ENCODE measurements at places on chromosomes 2 and 18. TPM values are rescaled to one million over a fixed set of nuclear protein-coding genes. Genes with fewer than 3 reads are reported as not detected.

SCN3A gene
- total RNA-seq = 2.4 TPM

TRIB2 gene
- 39.7 TPM for total RNA-seq

MSTN gene
- 0.48 TPM for total RNA-seq

HPCAL1 gene
- 21.4 TPM for total RNA-seq

TBR1 gene
- total RNA-seq = not detected

UGT1A9 gene
- total RNA-seq = not detected

MITD1 gene
- total RNA-seq = 20.2 TPM

ALLC gene
- total RNA-seq = not detected

ARL4C gene
- 12.5 TPM for total RNA-seq

GPR45 gene
- not detected for total RNA-seq

IKZF2 gene
- total RNA-seq = 17.1 TPM

SGPP2 gene
- total RNA-seq = 0.54 TPM

CFAP221 gene
- total RNA-seq = 0.69 TPM

KHK gene
- 3.4 TPM for total RNA-seq

SLC39A6 gene
- 29.6 TPM for total RNA-seq

FAM124B gene
- 2.4 TPM for total RNA-seq

SLC30A3 gene
- 1.8 TPM for total RNA-seq

RANBP2 gene
- 76.6 TPM for total RNA-seq

CABYR gene
- total RNA-seq = 4.2 TPM

PRKD3 gene
- total RNA-seq = 54.8 TPM

MAPK4 gene
- 4.2 TPM for total RNA-seq

ASTL gene
- total RNA-seq = 0.57 TPM

FMNL2 gene
- total RNA-seq = 53.2 TPM

FBXO15 gene
- total RNA-seq = 0.52 TPM

ASB18 gene
- not detected for total RNA-seq

OSR1 gene
- total RNA-seq = 79.1 TPM

RAB6C gene
- total RNA-seq = not detected

SERPINB11 gene
- total RNA-seq = not detected

SCN1A gene
- total RNA-seq = not detected

IL36A gene
- not detected for total RNA-seq

GPR39 gene
- total RNA-seq = 0.23 TPM

SOX11 gene
- not detected for total RNA-seq

SALL3 gene
- not detected for total RNA-seq

NT5DC4 gene
- total RNA-seq = 0.23 TPM

PARD6G gene
- 3.8 TPM for total RNA-seq

HSPE1 gene
- total RNA-seq = 61.2 TPM

GLI2 gene
- total RNA-seq = 9.0 TPM

SERPINB10 gene
- total RNA-seq = not detected

ONECUT2 gene
- 0.69 TPM for total RNA-seq

DNAJC27 gene
- total RNA-seq = 7.3 TPM

PLCL1 gene
- total RNA-seq = 11.6 TPM

KCNE4 gene
- 21.5 TPM for total RNA-seq

HOXD12 gene
- not detected for total RNA-seq

CRIM1 gene
- total RNA-seq = 727 TPM

All from aorta (tissue), 5 donors.